ENCODE measurements at places on chromosomes 4 and X.

DNA sequence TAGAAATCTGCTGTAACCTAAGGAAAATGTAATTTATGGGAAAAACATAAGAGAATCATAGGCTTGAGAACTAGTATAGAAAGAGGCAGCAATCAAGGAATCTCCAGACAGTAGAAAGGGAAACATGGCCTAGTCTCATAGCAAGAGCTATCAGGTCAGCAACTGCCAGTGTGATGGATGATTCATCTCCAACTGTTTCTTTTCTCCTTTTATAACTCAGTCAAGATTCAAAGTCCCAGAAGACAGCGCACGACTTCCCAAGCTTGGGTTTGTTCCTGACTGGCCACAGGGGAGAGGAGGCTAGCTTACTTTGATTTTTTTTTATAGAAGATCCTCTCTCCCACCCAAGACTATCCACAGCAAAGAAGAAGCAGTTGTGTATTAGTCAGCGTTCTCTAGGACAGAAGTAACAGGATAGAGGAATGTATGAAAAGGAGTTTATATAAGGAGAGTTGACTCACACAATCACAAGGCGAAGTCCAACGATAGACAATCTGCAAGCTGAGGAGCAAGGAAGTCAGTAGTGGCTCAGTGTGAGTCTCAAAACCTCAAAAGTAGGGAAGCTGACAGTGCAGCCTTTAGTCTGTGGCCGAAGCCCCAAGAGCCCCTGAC is 181.5 kb downstream of the GC start:
- DNase-seq = no peak

- DNase-seq = no peak
Observed at GRCh38 chr4:147643616-147644015, 26.4 kb downstream of the TMEM184C start.

GRCh38 chr4:3766785-3767569 is 792 bp downstream of the ADRA2C start:
- no peak for DNase-seq

- DNase-seq = no peak
Observed at GRCh38 chrX:120791013-120791643, 84.5 kb downstream of the CT47B1 start.

GRCh38 chr4:17063888-17064287 is 165.4 kb upstream of the LDB2 start:
- no peak for DNase-seq

GRCh38 chr4:25172961-25173915 is 13.0 kb upstream of the SEPSECS start:
- no peak for DNase-seq

GRCh38 chr4:1081689-1082040 is 31.7 kb downstream of the RNF212 start:
- DNase-seq = no peak

DNA sequence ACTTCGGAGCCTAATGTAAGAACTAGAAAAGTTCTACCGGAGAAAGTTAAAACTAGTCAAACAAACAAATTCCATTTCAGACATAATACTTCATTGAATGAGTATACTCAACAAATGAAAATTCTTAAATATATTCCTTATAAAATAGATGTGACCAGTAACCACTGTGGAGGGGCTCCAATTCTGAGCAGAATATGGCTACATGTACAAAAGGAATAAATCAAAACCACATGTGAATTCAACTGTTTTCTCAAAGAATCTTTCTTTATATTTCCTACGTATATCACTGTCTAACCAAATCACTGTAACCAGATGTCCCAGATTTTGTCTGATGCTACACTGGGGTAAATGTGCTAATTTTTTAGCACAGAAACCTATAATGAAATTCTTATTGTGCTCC is 49.0 kb downstream of the HTN1 start:
- DNase-seq = no peak

GRCh38 chr4:115126491-115126890 is 13.1 kb upstream of the NDST4 start:
- DNase-seq = no peak

DNA sequence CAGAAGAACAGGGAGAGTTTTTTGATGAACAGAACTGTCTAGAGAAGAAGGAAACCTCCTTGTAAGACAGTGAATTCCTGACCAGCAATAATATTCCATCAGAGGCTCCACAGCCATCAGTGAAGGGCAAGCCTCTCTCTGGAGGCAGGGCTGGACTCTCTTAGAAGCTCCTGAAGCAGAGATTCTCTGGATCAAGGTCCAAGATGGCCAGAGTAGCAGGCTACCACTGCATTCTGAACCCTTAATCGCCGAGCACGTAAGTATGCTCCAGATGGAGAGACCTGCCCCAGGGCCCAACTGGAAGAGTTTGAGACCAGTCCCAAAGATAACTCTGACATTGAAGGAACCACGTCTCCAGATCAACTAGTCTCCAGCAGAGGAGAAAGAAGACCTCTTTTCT is 16.4 kb downstream of the GABRE start:
- no peak for DNase-seq

- DNase-seq = no peak
Observed at GRCh38 chr4:122531514-122531913, 75.0 kb upstream of the IL2 start.

GRCh38 chr4:48361012-48361400 is 19.7 kb downstream of the SLAIN2 start:
- DNase-seq = no peak

GRCh38 chr4:17920681-17921080 is 100.9 kb downstream of the LCORL start:
- no peak for DNase-seq

DNA sequence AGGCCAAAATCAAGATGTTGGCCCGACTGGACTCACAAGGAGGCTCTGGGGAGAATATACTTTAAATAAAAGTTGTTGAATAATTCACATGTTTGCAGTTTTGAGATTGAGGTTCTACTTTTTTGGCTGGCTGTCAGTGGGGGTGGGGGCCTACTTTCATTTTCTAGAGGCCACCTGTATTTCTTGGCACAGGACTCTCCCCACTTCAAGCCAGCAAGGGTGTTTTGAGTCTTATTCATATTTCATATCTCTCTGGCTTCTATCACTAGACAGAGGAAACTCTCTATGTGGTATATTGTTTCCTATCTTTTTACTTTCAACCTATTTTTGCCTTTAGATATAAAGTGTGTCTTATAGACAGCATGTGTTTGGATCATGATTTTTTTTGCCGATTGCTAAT is 266.4 kb downstream of the PRR32 start:
- no peak for DNase-seq

- DNase-seq = no peak
Observed at GRCh38 chr4:181611033-181611711, 632.0 kb upstream of the TENM3 start.

DNA sequence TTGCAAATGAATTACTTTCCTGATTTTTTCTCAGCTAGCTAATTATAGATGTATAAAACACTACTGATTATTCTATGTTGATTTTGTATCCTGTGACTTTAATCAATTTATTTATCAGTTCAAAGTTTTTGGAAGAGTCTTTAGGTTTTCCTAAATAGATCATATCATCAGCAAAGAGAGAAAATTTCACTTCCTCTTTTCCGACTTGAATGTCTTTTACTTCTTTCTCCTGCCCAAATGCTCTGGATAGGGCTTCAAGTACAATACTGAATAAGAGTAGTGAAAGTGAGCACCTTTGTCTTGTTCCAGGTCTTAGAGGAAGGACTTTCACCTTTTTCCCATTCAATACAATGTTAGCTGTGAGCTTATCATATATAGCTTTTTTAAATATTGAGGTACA is 417.9 kb downstream of the PDGFC start:
- no peak for DNase-seq

DNA sequence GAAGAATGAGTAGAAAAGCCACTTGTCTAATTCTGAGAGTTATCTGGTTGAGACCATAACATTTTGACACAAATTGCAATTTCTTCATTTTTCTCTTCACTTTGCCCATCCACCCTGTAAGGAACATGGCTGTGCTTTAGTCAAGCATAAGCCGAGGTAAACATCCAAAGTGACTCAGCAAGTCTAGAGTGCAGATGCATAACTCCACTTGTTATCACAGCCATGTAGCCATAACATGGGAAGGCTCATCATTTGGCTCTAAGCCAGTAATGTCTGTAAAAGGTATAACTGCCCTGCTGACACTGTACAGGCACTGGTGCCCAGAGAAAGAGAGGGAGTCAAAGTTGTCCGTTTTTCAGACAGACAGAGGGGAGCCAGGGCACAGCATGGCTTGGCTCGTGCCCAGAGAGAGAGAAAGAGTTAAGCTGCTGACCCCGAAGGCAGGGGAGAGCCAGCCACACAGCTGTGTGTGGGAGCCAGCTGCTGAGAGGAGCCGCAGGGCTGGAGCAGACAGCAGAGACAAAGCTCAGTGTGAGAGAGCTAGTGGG is 76.9 kb upstream of the EXOC1L start:
- no peak for DNase-seq

DNA sequence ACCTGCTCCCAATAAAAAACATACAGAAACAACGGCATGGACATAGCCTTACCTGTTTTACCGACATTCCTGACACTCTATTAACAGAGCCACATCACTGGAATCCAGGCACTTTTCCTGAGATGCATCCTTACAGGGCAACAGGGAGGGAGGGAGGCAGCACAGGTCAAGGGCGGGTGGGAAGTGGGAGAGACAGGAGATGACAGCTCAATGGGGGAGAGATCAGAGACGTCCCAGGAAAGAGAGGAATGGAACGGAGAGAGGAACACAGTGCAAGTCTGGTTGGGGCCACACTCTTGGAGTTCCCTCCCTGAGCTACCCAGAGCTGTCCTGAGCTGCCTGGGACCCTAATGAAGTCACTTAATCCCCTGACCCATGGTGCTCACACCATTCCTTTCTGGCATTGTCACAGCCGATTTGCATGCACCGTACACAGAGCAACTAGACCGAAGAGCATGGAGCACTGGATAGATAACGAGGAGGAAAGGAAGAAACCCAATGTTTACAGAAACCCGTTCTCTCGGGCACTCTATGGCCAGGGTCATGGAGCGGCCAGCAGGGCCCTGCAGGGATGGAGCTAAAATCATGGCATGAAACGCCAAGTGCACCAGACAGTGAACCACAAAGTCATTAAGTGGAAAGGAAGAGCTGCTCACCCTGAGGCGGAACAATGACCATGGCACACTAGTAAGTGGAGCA is 93.1 kb downstream of the NSUN7 start:
- DNase-seq = peak; percentile 38

DNA sequence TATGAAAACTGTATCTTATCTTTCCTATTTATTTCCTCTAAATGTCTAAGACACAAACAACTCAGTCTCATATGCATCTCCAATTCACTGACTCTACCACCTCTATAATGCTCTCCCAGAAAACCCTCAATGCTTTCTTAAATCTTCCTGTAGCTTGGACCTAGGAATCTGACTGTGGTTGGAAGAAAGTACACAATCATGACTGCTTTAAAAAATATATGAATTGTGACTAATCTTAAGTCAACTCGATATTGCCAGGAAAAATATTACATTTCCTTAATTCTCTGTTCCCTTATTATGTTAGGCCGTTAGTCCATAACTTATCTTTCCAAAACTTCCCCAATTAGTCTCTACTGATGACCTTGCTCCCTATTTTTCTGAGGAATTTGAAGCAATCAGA is 87.0 kb downstream of the SPCS3 start:
- no peak for DNase-seq

GRCh38 chr4:8283631-8284121 is 14.1 kb downstream of the HTRA3 start:
- no peak for DNase-seq

GRCh38 chr4:54165011-54165410 is 64.1 kb upstream of the PDGFRA start:
- no peak for DNase-seq

GRCh38 chrX:43702079-43702524 is 46.0 kb downstream of the MAOA start:
- DNase-seq = no peak

- DNase-seq = no peak
Observed at GRCh38 chr4:169484485-169484884, 127.9 kb downstream of the NEK1 start.

- no peak for DNase-seq
Observed at GRCh38 chr4:123450393-123450792, 53.8 kb downstream of the SPRY1 start.

DNA sequence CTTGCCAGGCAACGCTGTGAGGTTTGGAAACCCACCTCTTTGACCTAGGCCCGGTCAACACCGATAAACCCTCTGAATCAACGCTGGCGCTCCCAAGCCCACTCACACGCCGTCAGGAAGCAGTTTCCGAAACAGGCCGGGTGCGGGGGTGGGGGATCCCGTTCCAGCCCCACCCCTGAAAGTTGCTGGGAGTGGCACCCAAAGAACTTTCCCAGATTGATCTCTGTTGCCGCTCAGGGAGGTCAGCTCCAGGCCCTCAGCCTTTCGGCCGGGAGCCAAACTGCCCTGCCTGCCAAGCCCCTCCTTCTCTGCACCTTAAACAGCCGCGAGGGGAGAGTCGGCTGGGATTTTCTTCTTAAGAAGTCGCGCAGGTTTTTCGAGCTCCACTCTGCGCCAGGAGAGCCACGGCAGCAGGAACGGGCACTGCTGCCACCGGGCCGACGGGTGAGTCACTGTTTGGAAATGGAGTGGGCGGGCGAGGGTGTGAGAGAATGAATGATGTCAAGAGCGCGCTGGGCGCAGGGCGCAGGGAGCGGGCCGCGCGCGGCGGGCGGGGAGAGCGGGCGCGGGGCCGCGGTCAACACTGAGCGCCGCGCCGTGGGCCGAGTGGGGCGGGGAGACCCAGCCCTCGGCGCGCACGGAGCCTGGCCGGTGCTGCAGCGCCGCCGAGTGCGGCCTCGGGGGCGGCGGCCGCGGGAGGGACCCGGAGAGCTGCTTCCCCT is at the start of gene SGMS2:
SGMS2 (plus strand) TSS at position 583 of the 722 bp plus-strand sequence. CDS start 70,622 bp downstream, outside the sequence.
- DNase-seq = peak; percentile 3

- no peak for DNase-seq
Observed at GRCh38 chrX:77450996-77451395, 3.8 kb downstream of the FGF16 start.

DNA sequence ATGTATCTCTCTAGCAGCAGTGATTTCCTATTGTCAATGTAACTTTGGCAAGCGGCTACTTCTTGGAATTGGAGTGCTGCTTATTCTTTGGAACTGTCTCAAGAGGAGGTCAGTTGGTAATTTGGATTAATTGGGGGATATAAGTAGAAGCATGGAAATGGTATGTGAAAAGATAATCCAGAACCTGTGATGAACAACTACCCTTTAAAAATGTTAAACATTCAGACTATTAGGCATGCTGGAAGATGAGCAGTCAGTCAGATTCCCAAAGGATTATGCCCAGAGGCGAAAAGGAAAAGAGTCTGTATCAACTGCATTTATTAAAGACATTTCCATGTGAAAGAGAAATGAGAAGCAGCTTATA is 62.5 kb downstream of the SEC24D start:
- no peak for DNase-seq
